ENCODE measurements at places on chromosomes 3 and 15.

DNA sequence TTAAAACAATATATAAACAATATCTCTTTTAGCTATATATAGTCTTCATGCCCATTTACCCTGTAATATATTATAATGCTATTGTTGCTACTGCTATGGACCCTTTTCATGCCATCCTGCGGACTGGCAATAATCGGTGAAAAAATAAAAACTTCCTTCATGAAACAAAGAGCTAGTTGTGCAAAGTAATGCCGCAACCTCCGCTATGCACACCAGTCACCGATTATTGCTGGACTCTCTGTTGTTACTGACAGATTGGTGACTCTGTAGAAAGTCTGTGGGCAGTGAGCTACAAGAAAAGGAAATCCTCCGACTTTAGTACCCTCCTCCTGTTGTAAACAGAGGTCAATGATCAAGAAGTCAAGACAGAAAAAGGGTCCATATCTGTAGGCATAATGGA, 17.9 kb upstream of the ICE2 start:
- DNase-seq, result no peak

- no peak for DNase-seq
Measured at GRCh38 chr3:64871834-64872249, 184.0 kb upstream of the ADAMTS9 start.

DNA sequence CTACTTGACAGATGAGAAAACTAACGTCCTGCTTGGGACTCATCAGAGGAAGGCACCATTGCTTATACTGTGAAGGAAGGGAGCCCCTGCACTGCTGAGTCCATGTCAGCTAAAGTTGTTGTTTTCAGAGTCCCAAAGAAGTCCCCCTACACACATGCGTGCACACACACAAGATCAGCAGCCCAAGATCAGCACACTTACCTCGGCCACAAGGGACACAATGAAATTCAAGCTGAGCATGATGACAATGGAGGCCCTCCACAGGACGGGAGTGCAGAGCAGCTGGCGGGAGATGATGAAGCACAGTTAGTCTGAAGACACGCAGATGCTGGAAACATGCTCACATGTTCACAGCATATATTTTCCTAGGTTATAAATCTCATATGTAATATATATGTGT, 28.6 kb upstream of the ATP13A5 start:
- DNase-seq, result no peak

GRCh38 chr3:37338500-37338899, 164.1 kb upstream of the LRRFIP2 start:
- DNase-seq, result no peak

DNA sequence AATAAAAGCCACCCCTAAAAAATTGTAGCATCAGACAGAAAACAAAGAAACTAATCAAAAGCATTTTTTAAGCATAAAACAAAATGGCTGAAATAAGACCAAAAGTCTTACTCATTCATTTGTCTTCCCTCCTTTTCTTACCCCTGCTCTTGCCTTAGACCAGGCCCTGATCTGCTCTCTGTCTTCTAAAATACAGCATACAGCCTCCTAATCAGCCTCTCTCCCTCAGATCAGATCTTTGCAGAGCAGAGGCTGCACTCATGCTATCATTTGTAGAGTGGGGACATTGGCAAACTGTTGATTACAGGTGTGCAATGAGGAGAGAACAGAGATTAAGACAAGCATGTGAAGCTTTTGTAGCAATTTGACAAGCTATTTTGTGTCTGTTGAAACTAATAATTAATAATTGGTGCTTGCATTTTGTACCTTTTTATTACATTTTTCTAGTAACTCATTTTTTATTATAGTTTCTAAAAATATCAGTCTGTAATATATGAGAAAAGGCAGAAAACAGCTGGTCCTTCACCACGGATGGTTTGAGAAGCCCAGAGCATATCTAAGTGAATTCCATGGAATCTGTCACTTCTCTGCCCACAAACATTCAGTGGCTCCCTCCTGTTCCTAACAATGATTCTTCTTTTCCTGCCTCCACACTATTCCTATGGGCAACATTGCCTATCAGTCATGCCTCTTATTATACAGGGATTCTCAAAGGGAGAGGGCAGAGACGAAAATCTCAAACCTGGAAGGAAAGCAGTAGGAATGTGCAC, 286.2 kb upstream of the STT3B start:
- no peak for DNase-seq

- DNase-seq, result no peak
Measured at GRCh38 chr15:65579762-65580161, 31.2 kb downstream of the INTS14 start.

DNA sequence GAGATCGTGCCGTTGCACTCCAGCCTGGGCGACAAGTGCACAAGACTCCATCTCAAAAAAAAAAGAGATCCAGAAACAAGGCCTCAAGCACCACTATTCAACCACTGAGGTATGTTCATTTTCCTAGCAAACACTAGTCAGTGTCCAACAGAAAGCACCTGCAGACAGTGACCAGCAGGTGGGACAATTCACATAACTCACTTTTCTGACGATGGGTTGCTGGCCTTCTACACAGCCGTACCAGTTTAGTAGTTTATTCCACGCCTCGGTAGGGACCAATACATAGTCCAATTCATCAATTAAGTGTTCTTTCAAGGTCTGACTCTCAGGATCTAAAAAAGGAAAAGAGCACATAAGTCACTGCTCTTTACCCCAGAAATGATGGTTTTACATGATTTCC, 12.4 kb downstream of the USP4 start:
- no peak for DNase-seq

DNA sequence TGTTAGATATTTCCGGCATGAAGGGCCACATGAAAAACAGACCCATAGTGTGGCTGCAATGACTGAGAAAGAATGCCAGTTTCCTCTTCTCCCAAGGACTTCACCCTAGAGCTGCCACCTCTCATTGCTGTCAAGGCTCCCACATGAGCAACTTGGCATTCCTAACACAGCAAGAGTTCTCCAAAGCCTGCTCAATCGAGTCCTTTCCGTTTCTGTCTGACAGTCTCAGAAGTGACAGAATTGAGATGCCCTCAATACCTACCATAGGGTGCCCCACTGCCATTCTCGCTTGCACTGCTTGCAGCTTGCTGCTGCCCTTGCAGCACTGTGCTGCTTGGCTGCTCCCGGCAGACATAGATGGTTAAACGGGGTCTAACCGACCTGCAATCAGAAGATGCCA, 44.3 kb downstream of the UBP1 start:
- DNase-seq, result no peak

DNA sequence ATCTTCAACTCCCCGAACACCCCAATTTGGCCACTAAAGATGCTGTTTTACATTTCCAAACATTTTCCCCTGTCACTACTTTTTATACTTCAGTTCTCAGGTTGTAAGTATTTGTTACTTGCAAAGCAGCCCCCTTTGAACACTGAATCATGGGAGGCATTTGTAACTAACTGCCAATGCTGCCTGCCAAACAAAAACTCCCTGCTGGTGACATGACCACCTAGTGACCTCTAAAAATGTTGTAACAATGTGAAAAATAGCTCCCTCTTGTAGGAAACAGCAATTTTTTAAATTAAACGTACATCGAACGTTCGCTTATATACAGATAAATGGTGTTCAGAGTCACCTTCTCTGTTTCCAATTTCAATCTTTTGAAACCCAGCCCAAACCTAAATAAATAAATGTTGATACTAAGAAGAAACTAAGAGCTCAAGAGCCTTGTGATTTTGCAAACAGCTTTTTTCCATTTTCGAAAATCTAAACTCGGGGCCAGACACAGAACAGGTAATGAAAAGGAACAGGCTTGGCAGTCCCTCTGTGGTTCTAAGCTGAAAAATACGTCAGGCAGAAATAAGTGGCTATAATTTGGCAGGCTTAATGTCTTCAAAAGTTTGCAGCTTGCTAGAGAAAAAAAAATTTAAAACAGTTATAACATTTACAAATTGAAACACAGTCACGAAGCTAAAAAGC, 268.6 kb upstream of the WNT5A start:
- no peak for DNase-seq

GRCh38 chr3:120645083-120645845, 36.8 kb downstream of the HGD start:
- DNase-seq, result no peak

All from stimulated activated CD8-positive, alpha-beta memory T cell treated with anti-CD3 and anti-CD28 coated beads, Interleukin-12 subunit alpha, Interleukin-12 subunit beta, amount 100 ng/mL, for 4 hours (primary cell).